ENCODE measurements at places on chromosomes 13 and 19.

- no peak for DNase-seq
Measured at GRCh38 chr13:111044087-111044830, 70.9 kb upstream of the ARHGEF7 start.

DNA sequence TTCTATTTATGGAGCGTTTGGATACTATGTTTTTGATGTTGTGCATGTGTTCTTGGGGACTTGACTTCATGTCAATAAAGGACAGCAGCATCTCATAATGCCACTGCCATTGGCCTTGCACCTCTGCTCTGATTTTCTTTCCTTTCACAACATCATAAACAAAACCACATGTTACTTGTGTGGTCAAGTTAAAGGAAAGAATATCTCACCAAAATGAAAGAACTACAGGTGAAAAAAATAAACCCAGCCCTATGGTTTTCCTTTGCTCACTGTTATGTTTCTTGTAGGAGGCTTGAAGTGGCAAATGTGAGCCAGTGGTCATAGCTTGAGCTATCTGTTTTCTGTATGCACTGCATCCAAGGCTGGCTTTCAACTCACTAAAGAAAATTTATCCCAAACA, 240.4 kb downstream of the KCNRG start:
- no peak for DNase-seq

- no peak for DNase-seq
Measured at GRCh38 chr13:40657951-40658350, 8.5 kb downstream of the FOXO1 start.

GRCh38 chr19:7460562-7460966, 28.3 kb downstream of the PEX11G start:
- no peak for DNase-seq

- DNase-seq, result no peak
Measured at GRCh38 chr13:66576381-66576780, 653.8 kb downstream of the PCDH9 start.

DNA sequence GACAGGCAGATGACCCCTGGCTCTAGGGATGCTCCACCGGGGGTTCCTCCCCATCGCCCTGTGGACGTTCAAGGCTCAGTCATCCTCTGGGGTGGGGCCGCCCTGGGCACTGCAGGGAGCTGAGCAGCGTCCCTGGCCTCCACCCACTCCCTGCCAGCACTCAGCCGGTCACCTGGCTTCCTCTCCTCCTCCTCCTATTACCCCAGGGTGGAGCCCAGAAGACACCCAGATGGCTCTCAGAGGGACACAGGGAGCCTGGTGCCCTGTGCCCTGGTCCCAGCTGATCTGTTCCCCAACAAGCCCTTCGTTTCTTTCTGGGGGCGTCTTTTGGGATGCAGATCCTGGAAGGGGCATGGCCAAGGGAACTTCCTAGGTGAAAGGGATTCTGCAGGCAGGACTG, 3.7 kb upstream of the MKNK2 start:
- no peak for DNase-seq

DNA sequence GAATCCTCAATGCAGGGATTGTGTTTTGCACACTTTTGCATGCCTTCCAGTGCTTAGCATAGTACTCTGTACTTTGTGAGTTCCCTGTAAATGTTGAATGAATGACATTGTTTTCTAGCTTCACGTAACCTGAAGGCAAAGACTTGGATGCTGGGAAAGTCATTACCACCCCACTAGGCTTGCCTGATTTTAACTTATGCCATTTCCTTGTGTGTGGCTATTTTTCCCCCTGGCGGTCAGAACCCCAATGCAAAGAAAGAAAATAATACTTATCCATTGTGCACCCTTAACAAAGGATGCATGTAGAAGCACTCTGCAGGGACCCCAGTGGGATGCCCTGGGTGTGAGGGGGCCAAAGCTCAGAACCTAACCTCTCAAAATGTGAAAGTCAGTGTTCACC, 1.2 kb upstream of the ENOX1 start:
- DNase-seq, result no peak

GRCh38 chr19:15107061-15108010, at the start of gene SYDE1:
Gene SYDE1 (plus strand): TSS chr19:15107401. CDS start chr19:15107434, 33 bp downstream.
- DNase-seq, result peak; percentile 38

DNA sequence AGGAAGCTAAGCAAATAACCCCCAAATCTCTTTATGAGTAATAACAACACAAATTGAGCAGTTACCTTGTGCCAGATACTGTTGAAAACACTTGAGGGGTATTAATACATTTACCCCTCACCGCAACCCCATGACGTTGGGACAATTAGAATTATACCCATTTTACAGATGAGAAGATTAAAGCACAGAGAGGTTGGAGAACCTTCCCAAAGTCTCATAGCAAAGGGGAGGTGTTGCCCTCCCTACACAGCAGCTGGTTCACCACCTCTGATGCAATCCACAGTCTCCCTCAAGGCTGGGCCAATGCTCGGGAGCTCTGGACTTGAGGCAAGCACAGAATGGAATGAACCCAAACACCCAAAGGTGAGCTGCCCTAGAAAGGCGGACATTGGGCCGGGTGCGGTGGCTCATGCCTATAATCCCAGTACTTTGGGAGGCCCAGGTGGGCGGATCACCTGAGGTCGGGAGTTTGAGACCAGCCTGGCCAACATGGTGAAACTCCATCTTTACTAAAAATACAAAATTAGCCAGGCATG, 3.9 kb upstream of the CCNE1 start:
- no peak for DNase-seq

DNA sequence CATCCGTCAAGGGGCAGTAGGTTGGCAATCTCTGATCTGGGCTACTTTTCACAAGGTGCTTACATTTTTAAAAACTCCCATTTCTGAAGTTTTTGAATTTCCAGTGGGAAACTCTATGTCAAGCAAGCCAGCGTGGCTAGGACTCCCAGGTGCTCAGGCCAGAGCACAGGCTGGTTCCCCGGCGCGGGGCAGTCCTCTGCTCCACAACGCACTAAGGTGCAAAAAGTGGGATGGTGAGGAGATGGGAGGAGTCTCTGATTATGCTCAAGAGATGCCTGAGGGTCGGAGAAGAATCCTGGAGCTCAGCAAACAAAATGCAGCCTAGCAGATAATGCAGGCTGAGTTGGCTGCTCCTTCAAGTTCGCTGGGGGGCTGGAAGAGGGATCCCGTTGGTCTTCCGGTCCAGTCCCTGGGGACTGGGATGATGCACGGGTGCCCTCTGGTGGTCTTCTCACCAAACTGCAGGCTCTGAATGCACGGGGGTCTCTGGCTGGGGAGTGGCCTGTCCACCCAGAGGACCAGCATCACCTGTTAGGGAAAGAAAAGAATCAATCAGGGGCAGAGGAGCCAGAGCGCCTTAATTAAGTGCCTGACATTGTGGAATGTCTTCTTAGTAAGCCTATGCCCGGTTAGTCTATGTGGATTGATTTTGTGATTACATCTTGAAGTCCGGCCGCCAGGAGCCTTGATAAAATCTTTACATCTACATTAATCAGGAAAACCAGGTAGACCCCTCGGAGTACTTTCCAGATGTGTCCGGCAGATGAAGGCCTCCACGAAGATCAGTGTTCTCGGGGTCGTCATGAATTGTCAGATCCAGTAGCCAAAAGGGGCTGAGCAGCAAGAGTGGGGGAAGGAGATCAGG, 244.4 kb upstream of the MAB21L1 start:
- DNase-seq, result no peak

DNA sequence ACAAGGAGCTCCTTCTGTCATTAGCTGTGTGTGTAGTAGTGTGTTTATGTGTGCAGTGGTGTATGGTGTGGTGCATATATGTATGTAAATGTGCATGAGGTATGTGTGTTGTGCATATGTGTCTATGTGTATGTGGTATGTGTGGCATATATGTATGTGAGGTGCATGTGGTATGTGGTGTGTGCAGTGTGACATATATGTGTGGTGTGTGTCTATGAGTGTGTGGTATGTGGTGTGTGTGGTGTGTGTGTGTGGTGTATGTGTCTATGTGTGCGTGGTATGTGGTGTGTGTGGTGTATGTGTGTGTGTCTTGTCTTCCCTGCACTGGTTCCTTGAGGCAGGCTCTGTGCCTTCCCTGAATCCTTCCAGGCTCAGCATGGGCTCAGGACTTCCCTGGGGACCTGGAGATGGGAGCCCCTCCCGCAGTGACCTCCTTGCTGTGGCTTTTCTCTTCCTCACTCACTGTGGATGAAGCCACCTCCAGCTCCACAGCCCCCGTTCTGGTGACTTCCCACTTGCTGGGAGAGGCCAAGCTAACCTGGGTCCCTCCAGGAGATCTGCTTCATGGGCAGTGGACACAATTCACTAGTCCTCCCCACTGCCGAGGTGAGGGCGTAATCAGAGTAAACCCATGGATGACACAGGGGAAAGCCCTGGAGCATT, 64.2 kb downstream of the CCDC70 start:
- no peak for DNase-seq

DNA sequence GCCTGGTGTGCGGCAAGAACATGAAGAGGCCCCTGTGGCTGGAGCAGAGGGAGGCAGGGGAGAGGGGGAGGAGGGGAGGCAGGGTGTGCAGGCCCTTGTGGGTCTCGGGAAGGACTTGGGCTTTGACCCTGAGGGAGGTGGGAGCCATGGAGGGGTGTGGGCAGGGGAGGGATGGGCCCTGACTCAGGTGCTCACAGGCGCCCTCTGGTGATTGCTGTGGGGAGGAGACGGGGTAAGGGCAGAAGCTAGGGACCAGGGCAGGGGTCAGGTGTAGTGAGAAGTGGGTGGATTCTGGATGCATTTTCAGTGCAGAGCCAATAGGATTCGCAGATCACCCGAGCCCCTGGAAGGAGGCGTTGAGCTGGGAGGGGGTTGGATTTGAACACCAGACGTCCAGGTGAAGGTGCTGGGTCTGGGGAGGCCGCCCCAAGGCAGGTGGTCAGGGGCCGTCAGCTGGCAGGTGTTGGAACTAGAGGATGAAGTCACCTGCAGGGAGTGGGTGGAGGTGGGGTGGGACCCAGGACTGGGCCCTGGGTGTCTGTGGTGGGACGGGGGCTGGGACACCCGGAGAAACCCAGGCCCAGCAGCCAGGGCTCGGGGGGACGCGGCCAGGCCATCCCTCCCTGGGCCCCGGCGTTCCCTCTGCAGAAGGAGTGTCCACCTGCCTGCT, 185.4 kb downstream of the KDM4B start:
- no peak for DNase-seq

DNA sequence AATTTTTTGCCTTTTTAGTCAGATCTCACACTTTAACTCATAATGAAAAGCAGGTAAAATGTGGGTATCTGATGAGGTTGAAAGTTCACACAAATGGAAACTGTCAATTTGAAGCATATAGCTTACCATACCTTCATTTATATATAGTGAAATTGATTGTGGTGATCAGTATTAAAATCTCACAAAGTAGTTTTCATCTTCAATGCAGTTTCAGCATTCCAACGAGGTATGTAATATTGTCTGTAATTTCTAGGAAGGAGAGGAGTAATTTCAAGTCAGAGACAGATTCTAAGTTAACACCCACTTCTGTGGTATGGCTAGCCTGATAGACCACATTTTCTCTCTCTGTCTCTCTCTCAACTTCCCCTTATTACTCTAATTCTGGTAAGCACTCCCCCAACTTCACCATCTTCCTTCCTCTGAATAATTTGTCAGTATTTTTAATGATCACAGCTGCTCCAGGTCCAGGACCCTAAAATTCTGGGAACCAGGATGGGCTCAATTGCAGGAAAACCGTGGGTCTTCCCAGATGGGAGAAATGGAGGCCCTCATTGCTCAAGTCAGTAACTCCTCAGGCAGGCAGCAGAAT, 455.7 kb downstream of the FGF9 start:
- DNase-seq, result no peak

- DNase-seq, result no peak
Measured at GRCh38 chr19:46451352-46451751, 20.0 kb downstream of the PNMA8A start.

DNA sequence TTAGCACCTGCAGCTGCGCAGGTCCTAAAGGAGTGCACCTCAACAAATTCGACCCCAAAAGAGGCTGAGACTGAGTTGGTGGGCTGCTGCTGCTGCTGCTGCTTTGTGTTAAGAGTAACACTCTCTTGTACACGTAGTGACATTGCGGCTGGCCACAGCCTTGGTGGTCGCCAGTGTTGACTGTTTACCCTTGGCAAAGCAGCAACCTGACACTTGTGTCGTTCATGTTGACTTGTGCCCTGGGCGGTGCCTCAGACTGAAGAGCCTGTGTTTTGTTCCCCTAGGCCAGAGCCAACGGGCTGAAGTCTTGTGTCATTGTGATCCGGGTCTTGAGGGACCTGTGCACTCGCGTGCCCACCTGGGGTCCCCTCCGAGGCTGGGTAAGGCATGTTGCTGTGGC, 22.4 kb upstream of the QTRT1 start:
- no peak for DNase-seq

- DNase-seq, result peak; percentile 38
Measured at GRCh38 chr19:49421039-49421877, 2.0 kb downstream of the PTH2 start.

GRCh38 chr13:43725460-43725859, 61.3 kb downstream of the ENOX1 start:
- DNase-seq, result no peak

GRCh38 chr13:91882918-91883317, 484.5 kb downstream of the GPC5 start:
- DNase-seq, result no peak

- DNase-seq, result no peak
Measured at GRCh38 chr13:43544011-43544410, 242.8 kb downstream of the ENOX1 start.

GRCh38 chr13:91200486-91200885, 147.0 kb upstream of the MIR17HG start:
- DNase-seq, result no peak

- no peak for DNase-seq
Measured at GRCh38 chr13:82878536-82878935, 1003.7 kb downstream of the SLITRK1 start.

DNA sequence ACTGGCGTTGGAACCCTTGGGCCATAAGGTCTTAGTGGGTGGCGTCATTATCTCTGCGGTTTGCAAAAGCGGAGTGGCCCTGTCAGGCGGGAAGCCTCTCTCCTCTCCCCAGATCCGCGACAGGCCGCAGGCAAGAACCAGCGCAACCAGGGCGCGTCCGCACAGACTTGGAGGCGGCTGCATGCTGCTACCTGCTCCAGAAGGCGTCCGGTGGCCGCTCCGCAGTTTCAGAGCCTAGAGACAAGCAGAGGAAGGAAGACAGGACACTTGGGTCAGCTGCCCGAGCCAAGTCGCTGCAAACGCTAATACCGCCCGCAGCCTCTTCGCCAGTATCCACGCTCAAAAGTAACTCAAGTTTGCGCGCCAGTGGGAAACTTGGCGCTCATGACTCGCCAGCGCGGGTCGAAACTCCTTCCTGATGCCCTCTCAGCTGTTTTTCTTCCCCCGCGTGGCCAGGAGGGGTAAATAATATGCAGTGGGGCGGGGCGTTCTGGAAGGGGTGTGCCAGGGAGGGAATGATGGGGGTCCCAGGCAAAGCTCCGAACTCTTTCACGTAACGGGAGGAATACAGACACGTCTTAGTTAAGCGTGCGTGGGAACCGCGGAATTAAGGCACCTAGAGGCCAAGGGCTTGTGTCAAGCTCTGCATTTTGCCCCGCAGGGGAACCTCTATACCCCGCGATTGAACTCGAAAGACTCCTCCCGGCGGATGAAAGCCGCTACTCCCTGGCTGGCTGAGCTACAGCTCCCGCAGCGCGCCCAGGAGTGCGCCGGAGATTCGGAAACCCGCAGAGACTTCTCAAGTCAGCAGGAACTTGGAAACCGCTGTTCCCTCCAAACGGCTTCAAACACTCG, at the start of gene EDNRB:
EDNRB (minus strand) TSS at position 441 of the 855 bp plus-strand sequence; CDS start at position 183, 258 bp downstream.
- DNase-seq, result peak; percentile 9

GRCh38 chr13:104798486-104798885, 1732.3 kb upstream of the SLC10A2 start:
- DNase-seq, result no peak
